ENCODE measurements at places on chromosomes 12 and 14. TPM values are rescaled to one million over a fixed set of nuclear protein-coding genes. Genes with fewer than 3 reads are reported as not detected.

DNA sequence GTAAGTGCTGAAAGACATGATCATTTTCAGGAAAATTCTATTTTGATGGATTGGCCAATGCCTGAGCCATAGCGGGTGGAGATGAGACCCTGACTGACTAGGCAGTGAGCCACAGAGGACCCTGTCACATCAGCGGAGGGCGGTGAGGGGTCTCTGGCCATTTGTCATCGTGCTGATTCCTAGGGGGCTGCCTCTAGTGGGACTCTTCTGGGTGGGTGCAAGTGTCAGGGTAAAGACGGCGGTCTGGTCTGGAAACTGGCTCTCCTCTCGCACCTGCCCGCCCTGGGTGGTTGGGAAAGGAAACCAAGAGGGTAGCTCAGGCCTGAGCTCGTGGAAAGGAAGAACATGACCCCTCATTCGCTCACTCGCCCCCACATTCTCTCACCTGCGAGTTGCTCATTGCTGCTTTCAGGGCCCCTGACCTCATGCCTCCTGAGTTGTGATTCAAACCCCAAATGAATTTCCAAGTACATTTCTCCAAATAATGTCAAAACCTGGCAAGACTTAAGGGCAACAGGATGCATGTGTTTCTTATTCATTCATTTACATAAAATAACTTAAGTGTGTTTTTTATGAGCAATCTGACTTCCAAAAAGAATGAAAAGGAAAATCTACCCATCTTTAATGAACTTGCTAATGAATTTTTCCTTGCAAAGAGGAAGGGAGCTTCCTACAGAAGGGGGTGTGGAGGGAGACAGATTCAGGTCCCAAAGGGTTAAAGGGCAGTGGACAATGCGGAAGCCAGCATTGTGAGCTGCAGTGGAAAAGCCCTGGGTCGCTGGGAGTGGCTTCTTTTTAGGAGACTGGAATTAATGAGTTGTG, 12.8 kb downstream of the MEG3 start:
- H3K27me3 ChIP-seq, result no peaks in the 10 kb centered on the region
- H3K27ac ChIP-seq, result no peak overlapping the region
- H3K36me3 ChIP-seq, result no peaks in the 10 kb centered on the region
- DNase-seq, result no peak
- peaks cover 8% of the 10 kb centered on the region for H3K4me1 ChIP-seq
- H3K4me3 ChIP-seq, result no peak overlapping the region

DNA sequence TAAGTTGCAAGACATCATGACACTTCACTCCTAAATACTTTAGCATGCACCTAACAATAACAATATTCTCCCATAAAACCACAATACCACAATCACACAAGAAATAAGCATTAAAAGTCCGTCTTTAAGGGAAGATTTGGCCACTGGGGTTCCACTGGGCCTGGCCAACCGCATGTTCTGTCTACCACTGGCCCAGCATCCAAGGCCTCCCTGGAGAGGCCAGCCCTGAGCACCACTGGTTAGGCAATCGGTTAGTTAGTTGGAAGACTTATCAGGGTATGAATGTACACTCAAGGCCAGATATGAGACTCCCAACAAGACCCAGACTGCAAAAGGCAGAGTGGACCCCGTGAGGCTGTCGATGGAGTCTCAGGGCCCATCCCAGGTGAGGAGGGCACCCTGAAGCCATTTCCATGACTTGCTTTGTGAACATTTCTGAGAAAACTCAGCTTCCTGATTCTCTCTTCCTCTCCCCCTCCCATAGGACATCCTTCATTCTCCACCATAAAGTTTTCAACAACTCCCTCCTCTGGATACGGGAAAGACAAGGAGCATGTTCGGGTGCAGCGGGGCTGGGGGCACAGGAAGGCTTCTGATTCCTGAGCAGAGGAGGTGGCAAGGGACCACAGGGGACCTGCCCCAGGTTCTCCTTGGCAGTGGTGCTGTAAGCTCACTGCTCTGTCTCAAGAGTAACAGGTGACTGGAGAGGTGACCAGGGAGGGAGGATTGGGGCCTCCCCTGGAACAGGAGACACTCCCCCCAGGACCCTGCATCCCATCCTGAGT, 5.9 kb downstream of the PXN start:
- no peak overlapping the region for H3K4me3 ChIP-seq
- H3K36me3 ChIP-seq, result no peaks in the 10 kb centered on the region
- no peaks in the 10 kb centered on the region for H3K27me3 ChIP-seq
- no peak for DNase-seq
- H3K4me1 ChIP-seq, result peaks cover 55% of the 10 kb centered on the region

Gene NEDD8
- polyA plus RNA-seq, result 180 TPM

Gene HPD
- polyA plus RNA-seq, result 11.6 TPM

- no peak for DNase-seq
- H3K27ac ChIP-seq, result no peak overlapping the region
- no peaks in the 10 kb centered on the region for H3K4me1 ChIP-seq
- H3K27me3 ChIP-seq, result no peaks in the 10 kb centered on the region
These were observed 166.9 kb upstream of the DCN start for GRCh38 chr12:91349476-91349875.

DNA sequence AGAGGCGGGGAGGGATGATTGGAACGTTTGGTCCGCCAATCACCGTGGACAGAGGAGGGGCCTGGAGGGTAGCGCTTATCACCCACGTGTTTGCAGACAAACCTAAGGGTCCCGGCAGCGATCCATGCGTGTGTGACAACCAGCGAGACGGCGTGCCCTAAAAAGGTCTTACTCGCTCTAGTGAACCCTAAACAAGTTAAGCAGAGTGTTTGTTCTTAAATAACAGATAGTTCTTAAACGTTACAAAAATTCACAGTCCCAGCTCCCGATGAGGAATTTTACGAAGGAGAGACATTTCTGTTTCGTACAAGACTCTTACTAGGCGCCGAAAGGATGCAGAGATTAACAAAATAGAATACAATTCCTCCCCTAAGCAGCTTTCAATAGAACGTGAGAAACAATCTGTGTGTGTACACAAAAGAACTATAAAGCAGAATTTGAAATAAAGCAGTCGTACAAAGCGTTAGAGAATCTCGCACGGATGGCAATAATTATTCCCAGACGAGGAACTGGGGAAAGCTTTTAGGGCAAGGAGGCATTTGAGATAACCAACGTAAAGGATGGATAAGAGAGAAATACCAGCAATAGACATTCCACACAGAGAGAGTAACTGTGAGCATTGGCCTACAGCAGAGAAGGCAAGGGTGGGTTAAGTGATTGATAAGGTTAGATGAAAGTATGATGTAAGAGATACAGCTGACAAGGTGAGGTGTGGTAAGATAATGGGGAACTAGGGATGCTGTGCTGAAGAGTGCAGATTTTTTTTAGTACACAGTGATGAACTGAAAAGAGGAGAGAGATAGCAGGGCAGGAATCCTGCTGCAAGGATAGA, 831 bp upstream of the RPS6KA5 start:
- H3K27ac ChIP-seq, result peak overlapping the region; percentile 66
- peaks cover 12% of the 10 kb centered on the region for H3K4me1 ChIP-seq
- no peak for DNase-seq
- peak overlapping the region; percentile 91 for H3K4me3 ChIP-seq

- no peak overlapping the region for H3K4me3 ChIP-seq
- H3K27ac ChIP-seq, result no peak overlapping the region
- H3K36me3 ChIP-seq, result no peaks in the 10 kb centered on the region
- DNase-seq, result no peak
These were observed 196.4 kb downstream of the RGS6 start for GRCh38 chr14:72128629-72129028.

- H3K4me3 ChIP-seq, result peak overlapping the region; percentile 29
- no peak for DNase-seq
- H3K36me3 ChIP-seq, result no peaks in the 10 kb centered on the region
- peaks cover 19% of the 10 kb centered on the region for H3K4me1 ChIP-seq
- no peaks in the 10 kb centered on the region for H3K27me3 ChIP-seq
These were observed 1.0 kb downstream of the KCNA1 start for GRCh38 chr12:4910502-4911315.
